T-helper 2 cell (primary cell): ENCODE measurements at places on chromosomes 5 and 9.
A peak's percentile ranks its signal among the peaks of the same experiment; 100 is the strongest.

GRCh38 chr5:59831326-59832010 lies 62.1 kb downstream of the PDE4D start:
- no peak for DNase-seq

- DNase-seq = no peak
These were observed 352.2 kb downstream of the KIAA0825 start for GRCh38 chr5:94266170-94266569.

GRCh38 chr9:77021922-77022782 lies 2.7 kb downstream of the FOXB2 start:
- no peak for DNase-seq

DNA sequence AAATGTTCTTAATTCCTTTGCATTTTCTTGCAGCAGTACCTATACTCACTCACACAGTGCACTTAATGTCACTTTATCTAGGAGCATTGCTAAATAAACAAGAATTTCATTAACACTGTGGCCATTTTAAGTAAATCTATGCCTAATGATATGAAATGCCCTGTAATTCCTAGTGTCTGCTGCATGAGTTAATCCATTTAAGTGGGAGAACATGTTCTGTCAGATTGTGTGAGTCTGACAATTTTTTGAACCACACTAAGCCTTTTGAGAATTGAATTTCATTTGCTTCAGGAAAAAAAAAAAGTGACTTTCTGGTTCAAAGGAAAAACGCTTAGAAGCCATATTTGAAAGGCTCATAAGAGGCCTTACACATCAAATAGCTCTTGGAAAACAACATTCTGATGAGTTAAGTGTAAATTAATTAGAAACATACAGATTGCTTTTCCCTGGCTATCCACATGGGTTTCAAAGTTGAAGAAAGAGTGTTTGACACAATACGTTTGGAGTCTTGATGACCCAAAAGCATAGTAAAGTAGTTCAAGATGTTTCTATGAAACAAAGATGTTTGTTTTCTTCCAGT lies 446.7 kb upstream of the GRAMD2B start:
- no peak for DNase-seq

GRCh38 chr9:8876303-8876702 lies 1076.7 kb upstream of the DMAC1 start:
- DNase-seq = no peak

GRCh38 chr9:99822806-99823591 lies 1.3 kb downstream of the NR4A3 start:
- no peak for DNase-seq

DNA sequence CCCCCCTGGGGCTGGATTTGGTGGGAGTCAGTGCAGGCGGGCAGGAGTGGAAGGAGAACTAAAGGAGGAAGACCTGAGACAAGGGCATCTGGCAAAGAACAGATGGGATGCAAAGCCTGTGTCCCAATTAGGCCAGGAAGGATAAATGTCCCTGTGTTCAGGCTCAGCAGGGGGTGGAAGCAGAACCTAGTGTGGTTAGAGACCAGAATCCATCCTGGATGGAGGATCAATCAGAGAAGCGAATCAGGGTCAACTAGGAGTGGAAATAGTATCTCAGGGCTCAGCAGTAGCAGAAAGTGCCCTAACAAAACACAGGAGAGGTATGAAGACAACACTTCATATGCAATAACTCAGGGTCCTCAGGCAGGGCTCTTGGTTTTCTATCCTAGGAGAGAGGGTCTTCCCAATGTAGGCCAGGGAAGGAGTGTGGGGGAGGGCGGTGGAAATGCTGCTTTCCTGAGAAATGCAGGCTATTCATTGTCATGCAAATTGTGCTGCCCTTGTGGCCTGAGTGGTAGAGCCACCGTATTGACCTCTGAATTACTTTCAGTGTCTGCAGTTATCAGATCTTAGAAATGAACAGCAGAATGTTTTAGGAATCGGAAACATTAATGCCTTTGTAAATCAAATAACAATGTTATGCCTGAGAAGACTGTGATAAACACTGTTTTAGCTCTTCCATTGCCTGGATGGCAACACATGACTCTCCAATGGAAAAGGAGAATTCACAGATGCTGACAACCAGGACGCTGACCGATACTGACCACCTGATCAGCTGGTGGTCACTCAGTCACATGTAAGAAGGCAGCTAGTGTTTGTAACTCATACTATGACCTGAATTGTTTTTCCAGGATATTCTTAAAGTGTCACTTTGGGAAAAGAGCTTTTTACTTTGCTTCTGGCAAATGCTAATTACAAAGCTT lies 323.6 kb downstream of the SEMA5A start:
- DNase-seq = no peak

DNA sequence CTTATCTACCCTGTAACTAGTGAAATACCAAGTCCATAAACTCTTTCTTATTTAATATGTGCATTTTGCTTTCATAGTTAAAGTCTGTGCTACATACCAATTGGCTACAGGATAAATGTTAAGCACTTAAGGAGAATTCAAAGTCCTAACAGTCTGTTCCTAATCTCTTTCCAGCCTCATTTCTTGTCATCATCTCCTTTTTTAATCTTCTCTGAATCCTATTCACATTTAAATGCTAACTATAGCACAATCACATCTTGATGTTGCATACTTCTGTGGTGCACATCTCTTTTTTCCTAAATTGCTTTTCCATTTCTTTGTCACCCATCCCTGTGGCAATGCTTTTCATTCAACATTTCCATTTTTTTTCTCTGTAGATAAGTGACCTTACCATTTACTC lies 996.1 kb upstream of the TYRP1 start:
- no peak for DNase-seq

DNA sequence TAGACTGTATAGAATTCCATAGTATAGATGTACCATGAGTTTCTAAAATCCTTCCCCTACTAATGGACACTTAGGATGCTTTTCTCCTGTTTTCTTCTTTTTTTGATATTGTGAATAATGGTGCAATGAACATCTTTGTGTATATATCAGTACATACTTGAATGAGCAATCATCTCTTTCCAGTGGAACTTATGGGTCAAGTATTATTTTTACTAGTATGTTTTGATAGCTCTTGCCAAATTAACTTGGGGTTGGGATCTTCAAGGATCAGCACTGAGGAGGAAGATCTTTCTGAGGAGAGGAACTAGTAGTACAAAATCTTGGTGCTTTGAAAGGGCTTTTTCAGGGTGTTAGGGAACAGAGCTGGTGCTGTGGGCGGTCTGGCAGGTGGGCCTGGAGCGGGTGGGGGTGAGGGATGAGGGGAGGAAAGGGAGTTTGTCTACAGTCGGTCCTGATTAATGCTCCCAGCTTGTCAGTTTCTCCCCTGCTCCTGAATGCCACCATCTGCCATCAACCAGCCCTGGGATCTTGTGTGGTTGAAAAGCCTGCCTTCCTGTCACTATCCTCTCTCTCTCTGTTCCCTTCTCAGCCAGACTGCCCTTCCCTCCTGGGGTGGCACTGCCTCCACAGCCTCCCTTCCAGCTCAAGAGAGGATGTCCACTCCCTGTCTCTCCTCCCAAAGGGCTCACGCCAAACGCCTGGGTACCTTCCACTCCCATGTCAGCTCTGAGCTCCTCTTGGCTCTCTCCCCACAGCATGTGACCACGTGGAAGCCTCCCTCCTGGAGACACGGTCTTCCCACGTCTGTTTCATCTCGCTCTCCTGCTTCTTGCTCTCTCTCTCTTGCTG lies 185.9 kb downstream of the DAB2IP start:
- DNase-seq = no peak

DNA sequence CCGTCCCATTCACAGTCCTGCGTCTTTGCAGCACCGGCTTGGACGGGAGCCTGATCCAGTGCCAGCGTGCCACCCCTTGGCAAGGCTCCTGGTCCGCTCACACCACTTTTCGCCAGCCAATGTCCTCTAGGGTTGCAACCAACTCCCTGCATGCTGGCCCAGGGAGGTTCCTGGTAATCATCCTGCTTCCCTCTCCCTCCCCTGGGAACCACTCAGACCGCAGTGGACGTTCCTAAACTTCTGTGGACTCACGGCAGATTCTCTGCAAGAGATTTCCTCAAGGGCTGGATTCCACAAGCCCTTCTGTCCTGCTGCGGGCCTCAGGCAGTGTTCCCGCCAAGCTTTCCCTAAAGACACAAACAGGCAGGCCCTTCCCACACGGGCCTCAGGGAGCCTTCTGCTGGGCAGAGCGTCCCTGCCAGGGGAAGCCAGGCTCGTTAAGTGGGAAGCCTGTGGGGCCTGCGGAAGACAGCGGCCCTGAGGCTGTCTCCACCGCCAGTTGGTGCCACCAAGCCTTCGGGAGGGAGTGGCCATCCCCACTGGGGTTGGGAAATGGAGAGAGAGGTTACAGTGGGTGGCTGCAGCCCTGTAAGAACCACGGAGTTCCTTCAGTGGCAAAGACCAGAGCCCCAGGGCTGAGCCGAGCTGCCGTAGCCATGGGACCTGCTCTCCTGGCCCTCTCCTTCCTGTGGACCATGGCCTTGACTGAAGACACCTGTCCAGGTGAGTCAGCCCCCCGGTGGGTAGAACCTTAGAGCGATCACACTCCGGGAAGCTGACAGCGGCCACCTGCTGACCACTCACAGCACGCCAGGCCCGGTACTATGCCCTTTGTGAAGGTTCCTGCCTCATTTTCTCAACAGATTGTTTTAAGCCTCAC lies 16.4 kb upstream of the FCN2 start:
- DNase-seq = no peak

DNA sequence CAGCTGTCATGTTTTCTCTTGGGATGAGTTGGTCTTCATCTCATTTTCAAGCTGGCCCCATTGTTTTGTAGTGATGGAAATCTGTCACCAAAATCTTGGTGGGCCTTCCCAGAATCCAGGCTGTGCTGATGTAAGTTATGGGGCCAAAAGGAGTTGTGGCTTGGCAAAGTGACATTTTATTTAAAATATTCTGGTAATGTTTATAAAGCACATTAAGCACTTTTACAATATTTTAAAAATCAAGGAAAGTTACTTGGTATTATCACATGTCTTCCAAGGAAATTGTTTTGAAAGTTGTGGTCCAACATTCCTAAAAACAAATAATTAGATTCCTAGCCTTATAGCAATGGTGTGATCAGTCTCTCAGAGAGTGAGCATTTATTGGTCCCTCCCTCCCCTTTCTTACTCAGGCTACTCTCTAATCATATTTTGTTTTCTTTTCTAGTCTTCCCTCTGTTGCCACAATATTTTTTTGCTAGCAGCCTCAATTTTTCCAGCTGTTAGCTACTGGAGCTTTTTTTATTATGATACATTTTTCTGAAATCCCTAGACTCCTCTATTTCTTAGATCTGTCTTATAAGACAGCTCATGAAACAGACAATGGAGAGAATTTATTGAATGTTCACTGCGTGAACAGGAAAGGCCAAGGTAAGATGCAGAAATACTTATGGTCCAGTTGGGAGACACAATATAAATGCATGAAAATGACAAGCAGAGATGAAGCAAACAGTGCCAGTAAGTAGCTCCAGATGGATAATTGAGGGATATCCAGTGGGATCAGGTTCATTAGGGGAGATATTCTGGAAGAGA lies 408.1 kb upstream of the ZNF608 start:
- no peak for DNase-seq

DNA sequence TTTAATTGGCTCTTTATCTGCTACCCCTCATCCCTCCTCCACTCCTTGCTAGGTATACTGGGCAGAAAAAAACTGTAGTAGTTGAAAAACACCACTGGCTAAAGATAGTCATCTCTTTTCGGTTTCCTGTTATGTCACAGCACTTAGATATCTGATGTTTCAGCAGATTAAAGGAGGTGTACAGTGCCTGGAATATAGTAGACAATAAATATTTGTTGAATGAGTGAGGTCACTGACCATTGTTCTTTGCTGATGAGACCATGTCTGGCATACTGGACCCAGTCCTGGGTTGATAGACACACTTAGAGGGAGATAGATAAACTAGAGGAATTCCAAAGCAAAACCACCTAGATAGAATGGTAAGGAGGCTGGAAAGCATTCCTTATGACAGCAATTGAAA lies 3.2 kb downstream of the GRPEL2 start:
- DNase-seq = peak; percentile 36

DNA sequence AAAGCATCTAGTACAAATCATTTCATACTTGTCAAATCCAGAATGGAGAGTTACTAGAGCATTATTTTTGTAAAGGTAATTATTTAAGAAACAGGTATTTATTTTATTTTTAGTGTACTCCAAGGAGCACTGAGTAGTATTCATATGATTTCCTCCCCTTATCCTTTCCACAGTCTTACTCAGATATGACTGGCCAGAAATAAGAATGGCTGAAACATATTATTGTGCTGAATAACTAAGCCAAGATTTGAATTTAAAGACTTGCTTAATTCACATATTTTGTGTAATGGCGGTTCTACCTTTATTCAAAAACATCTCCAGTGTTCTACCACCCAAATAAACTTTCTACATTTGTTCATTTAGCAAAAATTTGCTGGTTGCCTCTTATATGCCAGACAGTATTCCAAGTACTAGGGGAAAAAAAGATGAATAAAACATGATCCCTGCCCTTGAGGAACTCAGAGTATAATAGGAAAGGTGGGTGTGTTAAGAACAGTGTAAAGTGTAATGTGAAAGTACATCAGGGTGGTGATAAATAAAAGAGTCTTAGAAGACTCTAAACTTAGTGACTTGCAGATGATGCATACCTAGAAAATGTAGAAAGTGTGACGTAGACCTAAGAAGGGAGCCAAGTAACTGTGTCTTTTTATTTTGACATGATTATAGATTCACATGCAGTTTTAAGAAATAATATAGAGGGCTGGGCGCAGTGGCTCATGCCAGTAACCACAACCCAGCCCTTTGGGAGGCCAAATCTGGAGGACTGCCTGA lies 110.4 kb upstream of the GRHPR start:
- DNase-seq = no peak
